ENCODE measurements at places on chromosomes 2 and 18. TPM values are rescaled to one million over a fixed set of nuclear protein-coding genes. Genes with fewer than 3 reads are reported as not detected.

GRCh38 chr18:28114472-28114871 lies 62.5 kb downstream of the CDH2 start:
- no peak overlapping the region for H3K27ac ChIP-seq
- H3K4me1 ChIP-seq, result no peaks in the 10 kb centered on the region
- H3K4me3 ChIP-seq, result no peak overlapping the region
- DNase-seq, result no peak
- no peaks in the 10 kb centered on the region for H3K27me3 ChIP-seq

- no peak overlapping the region for H3K27ac ChIP-seq
- no peaks in the 10 kb centered on the region for H3K4me1 ChIP-seq
Measured at GRCh38 chr2:218307415-218308090, 15.2 kb upstream of the TMBIM1 start.

DNA sequence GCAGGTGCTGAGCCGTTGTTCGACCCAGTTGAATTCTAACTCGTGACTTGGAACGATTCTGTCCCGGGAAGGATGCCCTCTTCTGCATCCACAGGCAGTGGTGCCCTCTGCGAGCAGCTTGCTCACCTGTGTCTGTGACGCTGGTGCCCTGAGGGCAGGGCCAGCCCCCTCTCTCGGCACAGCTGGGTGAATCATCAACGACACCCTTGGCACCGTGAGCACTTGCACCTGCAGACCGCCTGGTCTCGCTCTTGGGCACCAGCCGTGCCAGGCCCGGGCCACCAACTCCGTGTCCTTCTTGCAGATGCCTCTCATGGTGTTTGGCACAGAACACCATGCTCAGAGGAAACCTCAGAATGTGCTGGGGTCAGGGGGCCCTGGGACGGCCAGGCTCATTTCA lies 75.0 kb downstream of the SLC66A2 start:
- H3K4me3 ChIP-seq, result no peak overlapping the region
- no peak overlapping the region for H3K27ac ChIP-seq
- H3K27me3 ChIP-seq, result peaks cover 14% of the 10 kb centered on the region
- H3K4me1 ChIP-seq, result no peaks in the 10 kb centered on the region

GRCh38 chr2:100606726-100607343 lies 44.0 kb downstream of the PDCL3 start:
- H3K36me3 ChIP-seq, result no peaks in the 10 kb centered on the region
- H3K27me3 ChIP-seq, result no peaks in the 10 kb centered on the region
- DNase-seq, result no peak
- no peak overlapping the region for H3K4me3 ChIP-seq

GRCh38 chr18:24876266-24876665 lies 415.8 kb downstream of the HRH4 start:
- H3K27me3 ChIP-seq, result no peaks in the 10 kb centered on the region
- H3K36me3 ChIP-seq, result no peaks in the 10 kb centered on the region
- H3K27ac ChIP-seq, result no peak overlapping the region
- H3K4me1 ChIP-seq, result no peaks in the 10 kb centered on the region

DNA sequence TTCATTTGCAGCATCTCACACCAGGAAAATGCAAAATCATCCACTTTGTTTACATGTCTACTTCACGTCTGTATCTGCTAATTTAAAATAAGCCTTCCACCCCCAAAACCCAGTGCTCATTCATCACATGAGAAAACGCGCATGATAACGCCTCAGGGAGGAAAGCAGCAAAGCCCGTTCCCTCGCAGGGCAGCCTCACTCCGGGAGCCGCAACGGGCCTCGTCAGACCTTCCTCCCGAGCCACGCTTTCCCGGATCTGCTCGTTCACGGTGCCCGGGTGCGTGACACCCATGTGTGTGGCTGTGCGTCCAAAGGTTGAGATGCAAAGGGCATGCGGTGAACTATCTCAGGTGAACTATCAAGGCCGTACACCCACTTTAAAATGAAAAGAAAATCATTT lies 59.8 kb downstream of the NDUFA10 start:
- H3K4me3 ChIP-seq, result no peak overlapping the region
- DNase-seq, result no peak
- H3K27me3 ChIP-seq, result no peaks in the 10 kb centered on the region

DNA sequence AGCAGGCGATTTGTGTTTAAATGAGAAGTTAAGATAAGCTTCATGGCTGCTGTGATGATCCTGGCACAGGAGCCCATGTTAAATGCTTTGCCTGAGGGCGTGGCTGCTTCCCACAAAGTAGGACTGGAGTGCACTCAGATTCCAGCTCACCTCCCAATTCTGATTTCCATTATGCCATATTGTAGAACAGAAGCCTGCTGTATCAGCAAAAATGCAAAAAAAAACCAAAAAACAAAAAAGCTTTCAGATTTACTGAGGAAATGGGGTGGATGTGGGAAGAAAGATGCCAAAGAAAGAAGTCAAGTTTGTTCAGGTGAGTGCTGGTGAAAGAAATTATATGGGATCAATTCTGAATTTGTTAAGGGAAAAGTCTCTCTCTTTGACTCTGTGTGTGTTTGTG lies 610.4 kb upstream of the NETO1 start:
- no peaks in the 10 kb centered on the region for H3K36me3 ChIP-seq
- no peak overlapping the region for H3K27ac ChIP-seq
- DNase-seq, result no peak
- H3K27me3 ChIP-seq, result no peaks in the 10 kb centered on the region
- H3K4me1 ChIP-seq, result no peaks in the 10 kb centered on the region

GRCh38 chr2:145739681-145740080 lies 1219.8 kb upstream of the ZEB2 start:
- DNase-seq, result no peak
- H3K4me3 ChIP-seq, result no peak overlapping the region
- no peaks in the 10 kb centered on the region for H3K36me3 ChIP-seq

DNA sequence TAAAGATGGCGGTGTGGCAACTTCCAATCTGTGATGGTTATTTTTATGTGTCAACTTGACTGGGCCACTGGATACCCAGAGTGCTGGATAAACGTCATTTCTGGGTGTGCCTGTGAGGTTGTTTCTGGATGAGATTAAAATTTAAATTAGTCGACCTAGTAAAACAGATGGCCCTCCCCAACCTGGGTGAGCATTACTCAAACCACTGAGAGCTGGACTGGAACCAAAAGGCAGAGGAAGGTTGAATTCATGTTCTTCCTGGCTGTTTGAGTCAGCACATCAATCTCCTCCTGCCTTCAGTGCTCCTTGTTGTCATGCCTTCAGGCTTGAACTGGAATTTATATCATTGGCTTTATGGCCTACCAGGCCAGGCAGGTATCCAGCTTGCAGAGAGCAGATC lies 190.8 kb upstream of the RGPD4 start:
- H3K4me1 ChIP-seq, result no peaks in the 10 kb centered on the region
- no peaks in the 10 kb centered on the region for H3K36me3 ChIP-seq
- H3K27me3 ChIP-seq, result no peaks in the 10 kb centered on the region
- no peak overlapping the region for H3K27ac ChIP-seq

DNA sequence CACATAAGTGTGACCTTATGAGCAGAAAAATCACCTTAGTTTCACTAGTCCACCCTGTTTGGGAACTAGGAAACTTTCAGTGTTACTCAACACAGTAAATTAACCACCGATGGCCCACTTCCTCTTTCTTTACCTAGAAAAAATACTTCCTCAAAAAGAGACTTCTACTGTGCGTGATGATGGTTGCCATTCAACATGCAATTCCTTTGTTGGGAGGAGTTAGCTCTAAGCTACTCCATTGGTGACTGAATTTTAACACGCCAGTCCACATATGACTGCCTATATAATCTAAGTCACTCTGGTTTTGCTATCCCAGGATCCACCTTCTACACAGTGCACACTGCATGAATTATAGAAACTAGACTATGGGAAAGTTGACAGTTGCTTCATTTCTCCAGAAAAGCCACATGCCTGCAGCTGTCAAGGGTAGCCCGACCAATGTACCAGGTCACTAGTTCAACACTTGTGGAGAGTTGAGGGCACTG lies 47.8 kb upstream of the REG3G start:
- no peaks in the 10 kb centered on the region for H3K36me3 ChIP-seq
- no peak overlapping the region for H3K4me3 ChIP-seq
- DNase-seq, result no peak
- no peaks in the 10 kb centered on the region for H3K4me1 ChIP-seq
- H3K27me3 ChIP-seq, result no peaks in the 10 kb centered on the region
- H3K27ac ChIP-seq, result no peak overlapping the region

DNA sequence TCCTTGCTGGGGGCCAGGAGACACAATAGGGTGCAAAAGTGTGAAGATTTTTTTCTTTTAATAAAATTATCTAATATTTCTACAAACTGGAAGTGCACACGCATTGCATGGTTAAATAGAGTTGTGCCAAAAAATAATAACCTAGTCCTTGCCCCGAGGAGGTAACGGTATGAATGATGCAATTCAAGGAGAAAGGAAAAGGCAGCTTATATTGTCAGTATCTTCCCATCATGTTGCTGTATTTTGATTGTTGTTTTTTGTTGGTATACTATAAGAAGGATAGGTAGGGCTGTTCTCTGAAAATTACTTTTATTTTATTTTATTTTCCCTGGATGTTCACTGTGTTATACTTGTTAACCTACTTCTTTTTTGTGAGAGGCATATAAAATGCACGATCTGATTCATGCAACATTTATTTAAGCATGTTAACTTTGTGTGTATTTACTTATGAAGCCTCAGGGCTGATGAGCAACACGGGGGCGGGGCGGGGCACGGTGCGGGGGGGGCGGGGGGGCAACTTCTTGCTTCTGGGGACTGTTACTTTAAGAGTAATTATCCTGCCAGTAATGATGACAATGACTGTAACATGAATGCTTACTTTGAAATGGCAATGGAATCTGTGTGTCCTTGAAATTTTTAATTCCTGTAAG lies 118.6 kb downstream of the AQP4 start:
- no peaks in the 10 kb centered on the region for H3K27me3 ChIP-seq
- no peak for DNase-seq

DNA sequence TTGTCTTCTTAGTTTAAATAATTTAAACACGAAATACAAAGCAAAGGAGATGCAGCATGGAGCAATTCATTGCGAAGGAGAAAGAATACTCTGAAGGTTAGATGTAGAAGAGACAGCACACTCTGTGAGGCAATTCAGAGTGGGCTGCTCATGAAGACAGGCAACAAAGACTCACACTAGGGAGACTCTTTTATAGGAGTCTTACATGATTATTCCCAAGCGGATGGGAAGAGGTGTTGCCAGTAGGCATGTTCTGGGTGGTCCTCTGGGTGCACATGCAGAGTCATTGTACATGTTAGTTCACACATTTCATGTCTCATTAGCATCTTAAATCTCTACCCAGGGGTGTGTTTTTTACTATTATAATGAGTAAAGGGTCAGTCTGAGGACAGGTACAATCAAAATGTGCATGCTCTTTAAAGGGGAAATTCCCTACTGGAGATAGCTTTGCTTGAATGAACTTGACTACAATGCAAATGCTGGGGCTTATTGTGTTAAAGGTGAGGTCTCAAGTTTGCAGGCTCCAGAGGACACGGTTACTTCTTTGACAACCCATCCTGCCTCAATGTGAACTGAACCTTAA lies 275.5 kb downstream of the CDH19 start:
- no peaks in the 10 kb centered on the region for H3K27me3 ChIP-seq
- no peak overlapping the region for H3K27ac ChIP-seq
- no peaks in the 10 kb centered on the region for H3K36me3 ChIP-seq
- no peaks in the 10 kb centered on the region for H3K4me1 ChIP-seq
- H3K4me3 ChIP-seq, result no peak overlapping the region

- DNase-seq, result peak; percentile 35
- no peaks in the 10 kb centered on the region for H3K27me3 ChIP-seq
- no peaks in the 10 kb centered on the region for H3K36me3 ChIP-seq
- no peak overlapping the region for H3K4me3 ChIP-seq
Measured at GRCh38 chr2:204691911-204692510, 146.7 kb downstream of the PARD3B start.

Gene GCG
- not detected for total RNA-seq

Gene RGPD4
- total RNA-seq, result 0.04 TPM

Gene AGXT
- total RNA-seq, result not detected

Gene SLC66A2
- total RNA-seq, result 97.9 TPM

Gene CYRIA
- total RNA-seq, result 4.9 TPM
